ENCODE measurements at places on chromosomes 5 and 9. TPM values are rescaled to one million over a fixed set of nuclear protein-coding genes. Genes with fewer than 3 reads are reported as not detected.

Gene FEM1C
- 20.7 TPM for total RNA-seq

Gene IL33
- total RNA-seq = 79.1 TPM

DNA sequence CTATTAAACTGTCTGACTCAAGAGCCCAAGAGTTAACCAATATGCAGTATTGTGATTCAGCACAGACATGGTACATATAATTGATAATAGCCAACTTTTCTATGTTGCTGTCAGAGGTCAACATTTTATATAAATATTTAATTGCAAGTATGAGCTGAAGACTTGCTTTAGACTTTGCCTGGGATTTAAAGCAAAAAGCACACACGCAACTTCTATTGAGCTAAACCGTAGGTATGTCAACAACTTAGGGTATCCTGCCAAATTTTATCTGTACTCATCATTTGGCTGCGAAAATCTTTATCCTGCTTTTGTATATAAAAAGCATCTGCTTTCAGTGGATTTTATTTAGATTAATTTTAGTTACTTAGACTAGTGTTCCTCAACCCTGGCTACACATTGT lies 27.4 kb downstream of the UHRF2 start:
- DNase-seq = no peak

DNA sequence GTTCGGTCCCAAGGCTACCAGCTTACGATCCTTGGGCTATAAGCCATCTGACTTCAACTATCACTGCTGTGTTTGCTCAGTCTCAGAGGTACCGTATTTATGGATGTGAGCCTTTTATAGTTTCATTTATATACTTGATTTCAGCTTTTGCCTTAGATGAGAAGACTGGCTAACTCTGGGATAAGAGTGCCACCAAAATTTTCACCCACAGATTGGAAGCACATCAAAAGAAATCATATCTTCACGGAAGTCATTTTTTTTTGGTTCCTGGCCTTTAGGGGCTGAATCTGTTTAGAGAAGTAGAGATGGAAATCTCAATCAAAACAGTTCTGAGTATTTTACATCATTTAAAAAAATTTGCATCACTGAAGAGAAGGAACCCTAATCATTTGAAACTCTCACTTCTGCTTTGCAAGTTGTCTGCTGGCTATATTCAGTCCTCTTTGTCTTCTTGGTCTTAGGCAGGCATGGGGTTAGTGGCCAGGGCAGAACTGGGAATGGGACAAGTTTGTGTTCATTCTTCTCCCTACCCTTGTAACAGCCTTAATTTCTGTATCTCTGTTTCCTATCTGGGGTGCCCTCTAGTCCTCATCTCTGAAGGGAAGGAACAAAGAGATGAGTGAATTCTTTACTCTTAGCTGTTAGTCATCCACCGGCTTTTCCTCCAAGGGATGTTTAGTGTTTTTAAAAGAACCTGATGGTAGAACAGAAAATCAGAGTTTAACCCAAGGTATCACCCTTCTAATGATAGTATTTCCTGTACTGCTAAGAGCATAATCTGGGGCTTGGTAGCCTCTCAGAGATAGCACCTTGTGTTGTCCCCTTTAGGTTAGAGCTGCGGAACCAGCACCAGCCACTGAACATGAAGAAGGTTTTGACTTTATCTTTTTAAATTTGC lies 14.1 kb upstream of the TNFAIP8 start:
- no peak for DNase-seq

Gene SPINK4
- not detected for total RNA-seq

DNA sequence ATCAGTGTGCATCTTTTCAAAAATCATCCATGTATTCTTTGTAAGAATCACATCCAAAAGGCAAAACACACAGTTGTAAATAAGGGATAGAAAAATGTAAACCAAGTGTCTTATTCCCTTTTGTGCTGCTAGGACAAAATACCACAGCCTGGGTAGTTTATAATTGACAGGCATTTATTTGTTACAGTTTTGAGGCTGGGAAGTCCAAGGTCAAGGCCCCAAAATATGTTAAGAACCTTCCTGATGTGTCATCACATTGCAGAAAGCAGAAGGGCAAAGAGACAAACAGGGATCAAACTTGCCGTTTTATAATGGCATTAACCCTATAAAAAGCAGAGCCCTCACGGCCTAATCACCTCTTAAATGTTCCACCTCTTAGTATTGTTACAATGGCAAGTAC lies 364.8 kb downstream of the MED10 start:
- DNase-seq = no peak

Gene DMRT1
- total RNA-seq = not detected

- DNase-seq = no peak
Observed at GRCh38 chr5:151592855-151593408, 1.8 kb upstream of the FAT2 start.

All from right cardiac atrium (tissue), 5 donors.